ENCODE measurements at places on chromosomes 7 and 10. TPM values are rescaled to one million over a fixed set of nuclear protein-coding genes. Genes with fewer than 3 reads are reported as not detected.

Gene CREM
- 122 TPM for polyA plus RNA-seq

Gene C7orf57
- not detected for polyA plus RNA-seq

Gene DPYSL4
- not detected for polyA plus RNA-seq

Gene UNCX
- not detected for polyA plus RNA-seq

Gene KCNIP2
- polyA plus RNA-seq: 0.98 TPM

Gene ZNF394
- 21.2 TPM for polyA plus RNA-seq

Gene PDE6C
- polyA plus RNA-seq: not detected

Gene GARIN1A
- polyA plus RNA-seq: not detected

Gene CC2D2B
- 0.54 TPM for polyA plus RNA-seq

Gene PPP1R9A
- polyA plus RNA-seq: not detected

Gene SMKR1
- 0.86 TPM for polyA plus RNA-seq

Gene RADIL
- not detected for polyA plus RNA-seq

Gene CUZD1
- polyA plus RNA-seq: 0.78 TPM

Gene OR2A5
- not detected for polyA plus RNA-seq

Gene RET
- polyA plus RNA-seq: not detected

Gene MEIG1
- 1.5 TPM for polyA plus RNA-seq

Gene SLC16A9
- 4.3 TPM for polyA plus RNA-seq

Gene CLDN3
- not detected for polyA plus RNA-seq

Gene ANKRD30A
- 2.1 TPM for polyA plus RNA-seq

Gene HOXA13
- polyA plus RNA-seq: not detected

Gene LGI1
- polyA plus RNA-seq: not detected

Gene SPAM1
- polyA plus RNA-seq: not detected

Gene FXYD4
- not detected for polyA plus RNA-seq

Gene HOXA5
- 0.16 TPM for polyA plus RNA-seq

Gene PRSS37
- polyA plus RNA-seq: not detected

Gene DPP6
- not detected for polyA plus RNA-seq

Gene SPDYE3
- polyA plus RNA-seq: 5.3 TPM

Gene PTF1A
- not detected for polyA plus RNA-seq

Gene CYP2C19
- polyA plus RNA-seq: not detected

Gene ADRA2A
- polyA plus RNA-seq: not detected

Gene HELLS
- polyA plus RNA-seq: 137 TPM

Gene VPS37D
- polyA plus RNA-seq: not detected

Gene POLR1F
- 54.2 TPM for polyA plus RNA-seq

Measured in GM12878 (cell line).